Activated CD4-positive, alpha-beta T cell treated with anti-CD3 and anti-CD28 coated beads, Interleukin-2, amount 50 U/mL, for 1 hour (primary cell): ENCODE measurements at places on chromosomes 4 and X.
A peak's percentile ranks its signal among the peaks of the same experiment; 100 is the strongest.

- peak; percentile 29 for DNase-seq
Measured at GRCh38 chr4:7960790-7961655, 21.4 kb upstream of the AFAP1 start.

DNA sequence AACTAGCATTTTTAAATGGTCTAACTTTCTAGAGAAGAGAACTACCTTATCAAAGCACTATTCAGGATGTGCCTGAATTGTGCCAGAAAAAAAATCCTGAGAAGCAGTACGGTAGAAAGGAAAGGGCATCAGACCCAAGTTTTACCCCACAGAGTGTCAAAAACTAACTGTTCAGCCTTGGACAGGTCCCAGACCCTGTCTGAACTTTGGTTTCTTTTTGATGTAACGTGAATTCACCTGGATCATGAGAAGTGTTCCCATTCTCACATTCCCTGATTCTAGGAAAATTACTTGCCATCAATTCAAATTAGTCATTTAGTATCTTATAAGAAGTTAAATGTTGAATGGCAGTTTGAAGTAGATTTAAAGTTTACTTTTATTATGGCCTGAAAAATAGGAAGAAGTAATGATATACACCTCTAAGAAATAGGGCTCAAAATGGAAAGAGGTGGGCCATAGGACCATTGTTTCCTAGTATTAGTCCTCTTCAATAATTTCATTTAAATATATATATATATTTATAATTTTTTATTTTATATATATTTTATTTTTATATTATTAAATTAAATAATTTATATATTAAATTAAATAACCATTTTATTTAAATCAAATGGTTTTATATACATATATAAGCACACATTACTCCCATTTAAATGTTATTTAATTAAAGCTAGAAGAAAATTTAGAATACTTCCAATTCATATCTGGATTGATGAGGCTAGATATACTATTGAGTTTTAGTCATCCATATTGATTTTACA is 181.9 kb upstream of the PPARGC1A start:
- no peak for DNase-seq

GRCh38 chr4:23857367-23857959 is 32.4 kb downstream of the PPARGC1A start:
- DNase-seq, result no peak

GRCh38 chr4:98720871-98721480 is 62.6 kb upstream of the TSPAN5 start:
- no peak for DNase-seq
